ENCODE measurements at places on chromosomes 1 and 21.

DNA sequence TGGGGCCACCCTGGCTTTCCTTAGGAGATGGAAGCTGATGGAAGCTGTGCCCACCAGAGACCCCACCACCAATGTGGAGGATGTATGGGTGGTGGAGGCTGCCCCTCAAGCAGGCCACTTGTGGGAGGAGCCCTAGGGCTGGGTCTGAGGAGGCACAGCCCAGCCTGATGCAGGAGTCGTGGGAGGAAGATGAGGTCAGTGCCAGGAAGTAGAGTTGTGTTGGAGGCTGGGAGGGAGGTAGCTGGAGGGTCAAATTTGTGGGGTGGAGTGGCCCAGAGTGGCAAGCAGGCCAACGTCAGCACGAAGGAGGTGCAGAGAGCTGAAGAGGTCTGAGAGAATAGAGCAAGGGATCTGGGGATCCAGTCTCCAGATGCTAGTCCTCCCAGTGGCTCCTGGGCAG lies 119.0 kb upstream of the USP24 start:
- no peak for DNase-seq

DNA sequence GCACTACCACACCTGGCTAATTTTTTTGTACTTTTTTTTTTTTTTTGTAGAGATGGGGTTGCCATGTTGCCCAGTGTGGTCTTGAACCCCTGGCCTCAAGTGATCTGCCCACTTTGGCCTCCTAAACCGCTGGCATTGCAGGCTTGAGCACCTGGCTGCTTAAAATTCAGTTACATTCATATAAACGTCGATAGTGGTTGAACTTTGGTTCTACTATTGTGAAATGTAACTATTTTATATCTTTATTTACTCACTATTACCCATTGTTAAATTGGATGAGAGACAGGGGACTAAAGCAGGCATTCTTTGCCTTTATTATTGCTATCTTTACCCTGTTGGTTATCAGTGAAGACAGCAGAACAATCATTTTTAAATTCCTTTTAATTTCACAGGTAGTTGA lies 6.2 kb downstream of the SNX27 start:
- DNase-seq, result no peak

DNA sequence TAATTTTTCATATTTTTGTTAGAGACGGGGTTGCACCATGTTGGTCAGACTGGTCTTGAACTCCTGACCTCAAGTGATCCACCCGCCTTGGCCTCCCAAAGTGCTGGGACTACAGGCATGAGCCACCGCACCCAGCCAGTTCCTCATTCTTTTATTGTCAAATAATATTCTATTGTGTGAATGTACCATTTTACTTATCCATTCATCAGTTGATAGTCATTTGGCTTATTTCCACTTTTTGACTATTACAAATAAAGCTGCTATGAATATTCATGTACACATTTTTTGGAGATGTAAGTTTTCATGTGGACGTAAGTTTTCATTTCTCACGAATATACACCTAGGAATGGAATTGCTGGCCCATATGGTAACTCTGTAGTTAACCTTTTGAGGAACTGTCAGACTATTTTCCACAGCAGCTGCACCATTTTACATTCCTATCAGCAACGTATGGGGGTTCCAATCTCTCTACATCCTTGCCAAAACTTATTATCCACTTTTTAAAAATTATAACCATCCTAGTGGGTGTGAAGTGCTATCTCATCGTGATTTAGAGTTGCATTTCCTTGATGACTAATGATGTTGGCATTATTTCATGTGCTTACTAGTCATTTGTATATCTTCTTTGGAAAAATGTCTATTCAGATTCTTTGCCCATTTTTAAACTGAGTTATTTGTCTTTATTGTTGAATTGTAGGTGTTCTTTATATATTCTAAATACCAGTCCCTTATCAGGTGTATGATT lies 12.7 kb downstream of the PACC1 start:
- no peak for DNase-seq

GRCh38 chr1:217214551-217214950 lies 416.3 kb downstream of the GPATCH2 start:
- no peak for DNase-seq

DNA sequence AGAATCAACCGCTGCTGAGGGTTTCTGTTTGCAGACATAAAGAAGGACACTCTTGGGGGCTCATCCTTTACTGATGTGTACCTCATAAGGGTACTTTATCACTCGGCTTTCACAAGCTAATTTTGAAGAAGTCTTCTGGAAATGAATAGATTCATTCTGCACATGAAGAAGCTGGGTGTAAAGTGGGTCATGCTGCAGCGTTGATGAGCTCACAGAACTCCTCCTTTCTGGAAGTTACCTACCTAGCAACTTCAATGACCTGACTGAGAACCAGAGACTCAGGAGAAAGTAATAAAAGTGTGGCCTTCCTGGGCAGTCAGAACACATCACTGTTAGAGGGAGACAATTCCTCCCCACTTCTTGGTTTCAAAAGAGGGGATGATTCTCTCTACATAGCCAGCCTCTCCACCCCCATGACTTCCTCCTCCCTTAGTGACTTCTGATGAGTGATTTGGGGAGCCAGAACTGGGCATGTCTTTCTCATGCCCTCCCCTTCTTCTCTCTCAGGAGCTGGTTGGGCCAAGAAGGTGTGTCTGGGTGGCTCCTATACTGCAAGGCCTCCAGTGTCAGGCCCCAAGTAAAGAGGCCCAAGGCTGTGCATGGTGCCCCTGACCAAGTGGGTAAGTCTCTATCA lies 27.0 kb downstream of the PCNX2 start:
- DNase-seq, result no peak

GRCh38 chr1:89457046-89457445 lies 67.6 kb upstream of the LRRC8B start:
- DNase-seq, result no peak

GRCh38 chr1:53380296-53380695 lies 52.4 kb upstream of the LRP8 start:
- no peak for DNase-seq

DNA sequence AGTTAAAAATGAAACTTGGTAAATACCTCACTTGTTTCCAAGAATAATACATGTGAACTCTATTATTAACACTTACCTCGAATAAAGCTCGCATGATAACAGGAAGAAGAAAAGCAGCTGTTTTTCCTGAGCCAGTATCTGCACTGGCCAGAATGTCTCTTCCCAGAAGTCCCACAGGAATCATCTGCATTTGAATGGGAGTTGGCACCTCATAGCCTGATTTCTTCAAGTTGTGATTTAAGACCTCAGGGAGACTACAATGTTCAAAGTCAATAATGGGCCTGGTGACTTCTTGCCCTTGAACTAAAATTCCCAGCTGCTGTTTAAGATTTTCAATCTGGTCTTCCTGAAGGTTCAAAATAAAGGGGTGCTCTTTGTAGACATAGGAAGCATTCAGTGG lies 3.8 kb downstream of the DDX59 start:
- DNase-seq, result no peak

DNA sequence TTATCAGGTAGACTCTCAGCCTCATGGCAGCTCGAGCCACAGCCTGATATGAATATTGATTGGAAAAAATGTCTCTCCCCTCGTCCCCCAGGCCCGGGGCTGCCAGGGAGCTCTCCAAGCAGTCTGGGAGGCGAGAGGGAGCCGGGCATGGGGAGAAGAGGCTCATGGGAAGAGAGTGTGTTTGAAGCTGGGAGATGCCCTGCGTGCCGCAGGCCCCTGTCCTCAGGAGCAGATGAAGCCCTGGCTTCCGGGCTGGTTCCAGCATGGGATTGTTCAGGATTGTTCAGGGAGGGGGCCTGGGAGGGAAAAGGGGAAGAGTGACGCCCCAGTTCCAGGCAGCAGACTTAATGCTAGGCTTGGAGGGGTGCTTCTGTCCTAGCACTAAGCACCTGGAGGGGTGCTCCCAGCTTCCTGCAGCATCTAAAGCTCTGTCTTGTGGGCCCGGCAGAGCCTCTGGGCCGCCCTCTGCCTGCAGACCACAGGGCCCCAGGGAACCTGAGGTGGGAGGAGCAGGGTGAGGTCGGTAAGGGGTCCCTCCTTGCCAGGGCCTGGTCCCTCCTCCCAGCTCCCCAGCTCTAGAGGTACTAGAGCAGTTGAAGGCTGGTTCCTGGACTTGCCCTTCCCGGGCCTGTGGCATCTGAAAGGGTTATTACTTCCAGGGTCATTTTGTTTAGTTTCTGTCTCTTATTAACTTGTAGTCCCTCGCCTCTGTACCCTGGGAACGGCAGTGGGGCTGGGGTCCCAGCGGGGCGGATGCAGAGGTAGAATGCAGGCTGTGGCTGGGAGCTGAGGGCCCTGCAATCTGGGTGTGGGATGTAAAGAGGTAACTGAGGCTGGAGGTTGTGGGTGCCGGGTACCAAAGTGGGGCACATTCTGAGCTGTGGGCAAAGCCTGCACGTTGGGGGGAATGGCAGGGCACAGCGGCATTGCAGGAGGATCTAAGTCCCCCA lies 334.8 kb upstream of the VAMP3 start:
- DNase-seq, result no peak

GRCh38 chr1:146012703-146013558 lies 8.6 kb downstream of the HJV start:
- peak; percentile 51 for DNase-seq

GRCh38 chr1:74767490-74767889 lies 34.5 kb downstream of the TYW3 start:
- DNase-seq, result no peak

DNA sequence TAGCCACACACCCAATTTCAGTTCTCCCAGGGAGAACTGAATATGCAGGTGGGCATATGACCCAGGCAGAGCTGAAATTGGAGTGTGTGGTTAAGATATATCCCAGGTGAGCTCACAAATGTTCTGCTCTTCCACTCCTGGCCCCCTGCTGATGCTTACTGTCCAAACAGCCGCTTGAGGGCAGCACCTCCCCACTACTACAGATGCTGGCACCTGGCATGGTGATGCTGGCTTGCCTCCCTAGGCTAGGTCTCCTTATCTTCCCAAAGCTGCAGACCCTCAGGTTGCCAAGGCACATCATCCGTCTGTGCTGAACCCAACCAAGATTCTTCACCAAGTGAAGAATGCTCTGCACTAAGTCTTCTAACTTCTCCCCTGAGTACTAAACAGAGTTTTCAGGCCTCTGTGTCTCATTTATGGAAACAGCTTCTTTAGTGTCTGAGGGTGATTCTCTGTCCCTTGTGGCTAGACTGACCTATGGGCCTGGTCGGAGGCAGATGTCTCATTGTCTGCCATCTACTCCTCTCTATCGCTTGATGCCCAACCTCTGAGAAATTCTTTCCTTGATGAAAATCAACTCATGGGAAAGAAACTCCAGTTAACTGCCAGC lies 27.2 kb downstream of the XCL1 start:
- peak; percentile 74 for DNase-seq

DNA sequence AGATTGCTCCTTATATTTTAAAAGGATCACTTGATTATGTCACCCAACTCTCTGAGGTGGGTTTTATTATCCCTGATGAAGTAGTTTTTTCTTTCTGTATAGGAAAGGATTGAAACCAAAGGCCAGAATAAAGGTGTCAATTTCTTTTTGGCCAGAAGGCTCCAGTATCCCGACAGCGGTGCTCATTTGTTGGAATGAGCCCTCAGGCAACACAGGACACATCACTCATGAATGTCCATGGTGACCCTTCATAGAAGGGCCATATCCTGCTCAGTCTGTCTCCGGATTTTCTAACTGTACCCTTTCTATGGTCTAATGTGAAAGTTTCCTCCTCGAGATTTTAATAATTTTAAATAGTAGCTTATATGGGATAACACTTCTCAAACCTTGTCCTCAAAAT lies 171.3 kb upstream of the USP24 start:
- no peak for DNase-seq

- peak; percentile 43 for DNase-seq
Measured at GRCh38 chr1:110211496-110212168, 1.5 kb downstream of the KCNC4 start.

DNA sequence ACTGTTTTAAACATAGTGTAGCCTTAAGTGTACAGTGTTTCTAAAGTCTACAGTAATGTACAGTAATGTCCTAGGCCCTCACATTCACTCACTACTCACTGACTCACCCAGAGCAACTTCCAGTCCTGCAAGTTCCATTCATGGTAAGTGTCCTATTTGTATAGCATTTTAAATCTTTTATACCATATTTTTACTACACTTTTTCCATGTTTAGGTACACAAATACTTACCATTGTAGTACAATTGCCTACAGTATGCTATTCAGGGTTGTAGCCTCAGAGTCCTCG lies 3.6 kb upstream of the S100A10 start:
- DNase-seq, result no peak

GRCh38 chr1:31447210-31447609 lies 34.2 kb downstream of the SERINC2 start:
- DNase-seq, result no peak

DNA sequence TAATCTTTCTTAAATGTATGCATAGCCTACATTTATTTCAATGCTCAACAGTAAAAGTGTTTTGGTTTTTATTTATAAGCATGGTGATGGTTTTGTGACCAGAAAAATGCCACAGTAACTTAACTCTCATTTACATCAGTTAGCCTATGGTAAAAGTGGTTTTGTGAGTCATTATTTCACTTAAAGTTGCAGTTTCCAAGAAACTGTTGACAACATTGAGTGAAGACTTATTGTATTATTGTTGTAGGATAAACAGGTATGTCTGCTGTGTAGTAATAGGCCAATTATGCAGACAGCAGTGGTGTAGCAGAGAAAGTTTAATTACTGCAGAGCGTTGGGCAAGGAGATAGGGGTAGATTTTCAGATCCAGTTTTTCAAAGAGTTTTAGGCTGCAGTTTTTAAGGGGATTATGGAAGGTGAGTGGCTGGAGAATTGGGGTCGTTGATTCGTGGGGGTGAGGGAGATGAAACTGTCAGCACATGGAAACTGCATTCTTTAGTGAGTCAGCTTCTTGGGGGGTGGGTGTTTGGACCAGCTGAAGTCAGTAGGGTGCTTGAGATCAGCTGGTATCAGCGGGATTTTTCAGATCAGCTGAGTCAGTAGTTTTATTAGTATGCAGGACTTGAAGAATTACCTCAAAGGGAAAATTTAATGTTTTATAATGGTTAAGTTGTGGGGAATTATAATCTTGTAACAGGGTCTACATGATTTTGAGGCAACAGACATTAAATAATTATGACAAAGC lies 168.7 kb upstream of the FMN2 start:
- DNase-seq, result no peak

GRCh38 chr1:180193141-180194047 lies 36.7 kb upstream of the LHX4 start:
- DNase-seq, result no peak

GRCh38 chr1:154998818-154999570 lies 3.6 kb upstream of the ZBTB7B start:
- DNase-seq, result peak; percentile 77

GRCh38 chr1:243257189-243257588 lies 1.3 kb downstream of the SDCCAG8 start:
- no peak for DNase-seq

DNA sequence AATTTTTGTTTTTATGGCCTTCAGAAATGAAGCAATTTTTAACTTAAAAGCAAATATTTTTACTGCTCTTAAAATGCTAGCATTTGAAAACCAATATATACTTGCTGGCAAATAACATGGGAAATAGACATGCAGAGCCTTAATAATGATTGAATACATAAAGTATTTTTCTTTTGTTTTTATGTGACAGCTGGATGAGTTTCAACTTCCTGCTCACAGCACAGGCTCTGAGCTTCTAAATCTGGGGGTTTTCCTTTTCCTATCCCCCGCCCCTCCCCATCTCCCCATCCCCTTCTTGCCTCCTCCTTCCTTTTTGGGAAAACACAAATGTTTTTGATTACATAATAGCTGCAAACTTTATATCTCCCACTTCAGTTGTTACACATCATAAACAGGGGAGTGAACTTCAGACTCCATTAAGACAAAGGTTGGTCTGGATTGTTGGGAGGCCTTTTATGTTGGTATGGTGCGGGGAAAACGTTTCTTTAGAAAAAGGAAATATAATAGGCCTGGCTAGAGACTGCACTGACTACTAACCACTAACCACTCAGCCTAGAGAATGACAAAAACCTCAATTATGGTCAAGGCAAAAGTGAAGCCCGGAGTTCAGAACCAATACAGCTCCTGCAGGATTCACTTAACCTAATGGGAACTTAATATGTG lies 116.1 kb upstream of the GORAB start:
- DNase-seq, result no peak

Measured in activated naive CD4-positive, alpha-beta T cell treated with anti-CD3 and anti-CD28 coated beads, Interleukin-2, amount 50 U/mL, for 16 hours (primary cell).